Adrenal gland (tissue), 19 donors: ENCODE measurements at places on chromosomes 7 and 10. TPM values are rescaled to one million over a fixed set of nuclear protein-coding genes. Genes with fewer than 3 reads are reported as not detected.

DNA sequence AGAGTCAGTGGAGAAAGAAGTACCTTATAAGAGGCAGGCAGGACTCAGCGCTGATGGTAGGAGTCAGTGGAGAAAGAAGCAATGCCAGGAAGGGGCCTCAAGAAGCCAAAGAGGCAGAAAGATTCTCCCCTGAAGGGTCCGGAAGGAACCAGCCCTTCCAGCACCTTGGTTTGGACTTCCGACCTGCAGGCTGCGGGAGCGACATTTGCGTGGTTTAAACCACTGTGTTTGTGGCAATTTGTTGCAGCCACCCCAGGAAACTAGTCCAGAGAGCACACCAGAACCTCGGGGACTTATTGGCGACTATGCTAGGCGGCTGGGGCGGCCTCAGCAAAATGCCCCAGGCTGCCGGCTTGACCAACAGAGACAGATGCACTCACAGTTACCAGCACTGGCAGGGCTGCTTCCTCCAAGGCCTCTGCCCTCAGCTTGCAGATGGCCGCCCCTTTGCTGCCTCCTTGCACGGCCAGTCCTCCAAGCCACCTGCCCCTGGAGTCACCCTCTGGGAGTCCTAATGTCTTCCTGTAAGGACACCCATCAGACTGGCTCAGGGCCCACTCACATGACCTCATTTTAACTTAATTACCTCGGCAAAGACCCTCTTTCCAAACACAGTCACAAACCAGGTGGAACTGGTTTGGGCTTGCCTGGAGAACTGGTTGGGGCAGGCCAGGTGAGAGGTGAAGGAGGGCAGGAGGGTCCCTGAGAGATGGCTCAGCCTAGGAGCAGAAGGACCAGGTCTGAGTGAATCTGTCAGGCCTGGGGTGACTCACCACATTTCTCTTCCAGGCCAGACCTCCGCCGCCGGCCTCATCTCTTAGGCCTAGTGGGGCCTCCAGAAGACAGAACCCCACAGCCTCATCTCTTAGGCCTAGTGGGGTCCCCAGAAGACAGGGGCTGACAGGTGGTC lies 26.1 kb downstream of the CALML3 start:
- no peak for DNase-seq

DNA sequence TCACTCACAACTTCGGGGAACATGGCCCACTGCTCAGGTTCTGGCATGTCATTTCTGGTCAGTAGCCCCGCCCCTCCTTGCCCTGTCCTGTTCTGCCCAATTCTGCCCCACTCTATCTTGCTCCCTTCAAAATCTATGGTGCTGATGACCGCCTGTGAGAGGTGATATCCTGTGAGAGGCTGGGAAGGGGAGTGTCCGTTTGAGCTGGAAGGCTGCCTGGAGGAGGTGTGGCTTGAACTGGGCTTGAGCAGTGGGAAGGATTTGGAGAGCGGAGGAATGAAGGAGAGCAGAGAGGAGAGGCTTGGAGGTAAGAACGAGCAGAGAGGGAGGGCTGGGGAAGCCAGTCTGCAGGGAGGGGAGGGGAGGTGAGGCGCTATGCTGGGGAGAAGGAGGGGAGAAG lies 145.3 kb downstream of the RPS24 start:
- peak; percentile 13 for DNase-seq

DNA sequence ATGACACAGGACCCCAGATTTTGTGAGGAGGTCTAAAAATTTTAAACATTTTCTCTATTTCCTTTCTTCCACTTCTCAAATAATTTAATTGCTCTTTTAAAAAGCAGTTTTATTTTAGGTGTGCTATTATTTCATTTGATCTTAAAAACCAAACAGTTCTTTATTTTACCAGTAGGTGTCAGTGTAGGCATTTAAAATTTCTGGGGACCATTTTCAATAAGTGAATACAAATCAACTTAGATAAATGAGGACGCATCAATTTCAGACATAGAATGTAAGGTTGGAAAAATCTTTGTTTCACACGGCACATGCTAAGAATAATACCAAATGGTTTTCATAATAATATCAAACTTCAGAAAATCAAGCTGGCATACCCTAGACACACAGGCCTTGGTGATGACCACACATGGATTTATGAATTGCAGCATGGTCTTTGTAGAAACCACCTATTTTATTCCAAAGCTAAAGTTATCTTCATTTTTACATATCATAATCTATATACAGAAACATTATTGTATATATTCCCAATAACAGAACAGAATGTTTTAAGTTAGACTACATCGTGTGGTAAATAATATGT lies 127.6 kb upstream of the SLC26A5 start:
- no peak for DNase-seq

GRCh38 chr10:50593523-50594376 lies 30.0 kb downstream of the SGMS1 start:
- peak; percentile 68 for DNase-seq

- DNase-seq = no peak
Measured at GRCh38 chr10:75070476-75070875, 41.0 kb upstream of the SAMD8 start.

- no peak for DNase-seq
Measured at GRCh38 chr10:97768322-97769315, 3.2 kb downstream of the SFRP5 start.

GRCh38 chr10:83476211-83476610 lies 663.1 kb upstream of the GHITM start:
- DNase-seq = no peak

DNA sequence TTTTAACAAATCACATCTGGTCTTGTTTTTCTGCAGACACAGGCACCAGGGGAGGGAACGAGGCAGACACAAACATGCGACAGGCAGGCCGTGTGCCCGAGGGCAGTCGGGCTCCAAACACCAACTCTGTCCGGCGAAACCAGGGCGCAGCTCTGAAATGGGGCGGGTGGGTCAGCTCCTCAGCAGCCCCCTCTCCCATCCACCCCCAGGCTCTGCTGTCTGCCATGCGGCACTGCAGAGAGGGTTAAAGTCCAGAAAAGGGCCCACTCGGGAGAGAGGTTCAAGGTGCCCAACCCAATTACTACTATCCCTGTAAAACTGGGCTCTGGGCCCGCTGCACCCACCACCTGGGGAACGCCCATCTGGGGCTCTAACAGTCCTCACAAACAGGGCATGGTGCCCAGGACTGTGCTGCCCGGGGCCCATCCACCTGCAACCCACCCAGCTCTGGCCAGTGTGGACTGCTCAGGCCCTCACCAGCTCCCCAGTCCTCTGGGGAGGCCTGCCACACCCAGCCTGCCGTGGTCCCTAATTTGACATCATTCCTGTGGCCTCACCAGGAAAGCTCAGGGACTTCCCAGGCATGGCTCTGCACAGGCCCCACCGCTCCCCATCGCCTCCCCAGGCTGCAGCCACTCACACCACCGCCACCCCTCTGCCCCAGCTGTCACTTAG lies 18.7 kb downstream of the YKT6 start:
- no peak for DNase-seq

- no peak for DNase-seq
Measured at GRCh38 chr10:571688-572451, 117.6 kb downstream of the DIP2C start.

- no peak for DNase-seq
Measured at GRCh38 chr10:74628136-74628535, 198.3 kb upstream of the KAT6B start.

DNA sequence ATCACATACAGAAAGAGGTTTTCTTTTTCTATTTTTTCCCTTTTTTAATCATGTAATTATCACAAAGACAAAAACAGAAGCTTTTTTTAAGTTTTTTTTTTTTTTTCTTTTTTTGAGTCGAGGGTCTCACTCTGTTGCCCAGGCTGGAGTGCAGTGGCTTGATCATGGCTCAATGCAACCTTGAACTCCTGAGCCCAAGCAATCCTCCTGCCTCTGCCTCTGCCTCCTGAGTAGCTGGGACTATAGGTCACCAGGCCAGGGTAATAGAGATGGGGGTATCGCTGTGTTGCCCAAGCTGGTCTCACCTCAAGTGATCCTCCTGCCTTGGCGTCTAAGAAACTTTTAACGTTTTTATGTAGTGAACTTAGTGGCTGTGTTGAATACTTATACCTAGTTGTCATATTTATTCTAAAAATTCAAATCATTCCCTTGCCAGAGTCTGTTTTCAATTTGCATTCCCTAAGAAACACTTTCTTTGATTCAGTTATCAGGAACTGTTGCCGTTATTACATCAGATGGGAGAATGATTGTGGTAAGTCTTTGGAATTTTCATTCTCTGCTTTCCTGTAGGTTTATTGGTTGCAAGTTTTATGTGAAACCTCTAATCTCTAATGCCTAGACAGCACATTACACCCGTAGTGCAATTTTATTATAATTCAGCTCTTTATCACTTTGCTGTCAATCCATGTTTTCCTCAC lies 1.3 kb downstream of the LSM8 start:
- DNase-seq = no peak

GRCh38 chr7:33054261-33054964 lies 8.2 kb downstream of the NT5C3A start:
- DNase-seq = no peak

GRCh38 chr7:45625067-45625466 lies 50.9 kb downstream of the ADCY1 start:
- DNase-seq = no peak

DNA sequence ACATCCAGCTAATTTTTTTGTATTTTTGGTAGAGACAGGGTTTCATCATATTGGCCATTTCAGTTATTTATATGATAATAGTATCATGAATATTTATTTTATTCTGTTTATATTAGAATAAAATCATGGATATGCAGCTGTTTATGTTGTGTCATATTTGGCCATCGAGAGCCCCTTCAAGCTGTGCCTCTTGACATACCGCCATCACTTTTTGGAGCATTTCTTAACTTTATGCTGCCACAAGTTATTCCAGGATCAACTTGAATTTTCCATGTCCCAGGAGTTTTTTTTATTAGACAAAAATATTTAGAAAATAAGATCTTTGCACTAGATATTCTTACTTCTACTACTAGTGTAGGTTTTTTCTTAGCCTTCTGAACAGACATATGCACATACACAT lies 1067.0 kb upstream of the LRRTM3 start:
- no peak for DNase-seq

DNA sequence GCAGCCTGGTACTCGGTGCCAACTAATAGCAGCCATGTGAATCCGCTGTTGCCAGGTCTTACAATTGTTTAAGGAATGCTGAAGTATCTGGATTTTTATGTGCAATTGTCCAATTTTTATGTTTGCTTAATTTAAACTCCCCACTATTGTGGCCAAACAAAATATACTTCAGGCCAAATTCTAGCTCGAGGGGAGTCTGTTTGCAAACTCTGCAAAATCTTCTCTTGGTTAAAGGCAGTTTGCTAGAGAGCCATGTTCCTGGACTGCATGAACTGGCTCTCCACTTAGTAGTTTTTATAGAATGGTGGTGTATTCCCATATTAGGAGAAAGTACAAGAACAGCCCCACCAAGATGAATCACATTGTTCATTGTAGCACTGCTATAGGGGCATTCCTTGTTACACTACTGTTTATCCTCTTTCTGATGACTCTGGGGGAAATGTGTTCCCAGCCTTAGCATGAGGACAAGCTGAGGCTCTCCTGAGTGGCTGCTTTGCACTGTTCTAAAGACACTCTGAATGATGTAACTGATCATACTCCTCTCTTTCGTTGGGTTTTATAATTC lies 178.0 kb upstream of the GLI3 start:
- no peak for DNase-seq

- DNase-seq = no peak
Measured at GRCh38 chr10:110093722-110094121, 85.9 kb downstream of the ADD3 start.

DNA sequence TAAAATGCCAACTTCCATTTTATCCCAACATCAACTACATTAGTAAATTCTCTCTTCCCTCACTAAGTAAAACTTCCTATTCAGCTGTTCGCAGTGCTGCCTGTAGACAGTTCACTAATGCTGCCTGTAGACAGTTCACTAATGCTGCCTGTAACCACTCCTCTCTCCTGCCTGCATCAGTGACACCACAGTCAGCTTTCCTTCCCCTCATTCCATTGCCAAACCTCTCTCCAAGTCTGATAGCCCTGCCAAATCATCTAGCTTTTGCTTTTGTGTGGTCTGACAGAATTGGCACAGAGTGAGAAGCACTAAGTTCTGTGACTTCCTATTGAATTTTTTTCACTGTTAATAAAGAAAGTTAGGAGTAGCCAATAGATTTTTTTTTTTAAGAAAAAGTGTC lies 43.0 kb upstream of the MACC1 start:
- no peak for DNase-seq

DNA sequence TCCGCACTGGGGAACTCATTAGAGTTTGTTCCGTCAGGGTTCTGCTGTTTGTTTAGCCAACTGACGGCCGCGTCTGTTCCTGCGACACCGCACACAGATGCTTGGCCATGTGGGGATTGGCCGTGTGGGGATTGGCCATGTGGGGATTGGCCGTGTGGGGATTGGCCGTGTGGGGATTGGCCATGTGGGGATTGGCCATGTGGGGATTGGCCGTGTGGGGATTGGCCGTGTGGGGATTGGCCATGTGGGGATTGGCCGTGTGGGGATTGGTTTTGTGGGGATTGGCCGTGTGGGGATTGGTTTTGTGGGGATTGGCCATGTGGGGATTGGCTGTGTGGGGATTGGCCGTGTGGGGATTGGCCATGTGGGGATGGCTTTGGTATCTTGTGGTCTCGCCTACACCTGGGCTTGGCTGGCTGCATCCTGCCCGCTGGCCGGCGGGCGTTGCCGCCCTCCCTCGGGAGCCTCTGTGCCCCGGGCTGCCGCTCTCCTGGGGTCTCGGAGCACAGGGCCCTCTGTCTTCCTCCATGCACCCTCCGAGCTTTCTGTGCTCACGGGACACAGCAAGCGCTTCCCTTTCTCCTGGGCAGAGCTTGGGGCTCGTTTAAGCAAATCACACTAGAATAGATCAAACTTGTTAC lies 62.5 kb downstream of the NKX6-2 start:
- no peak for DNase-seq

GRCh38 chr7:43891069-43891955 lies 15.1 kb downstream of the URGCP start:
- DNase-seq = no peak

GRCh38 chr10:43044961-43045621 lies 31.8 kb upstream of the RET start:
- peak; percentile 2 for DNase-seq

DNA sequence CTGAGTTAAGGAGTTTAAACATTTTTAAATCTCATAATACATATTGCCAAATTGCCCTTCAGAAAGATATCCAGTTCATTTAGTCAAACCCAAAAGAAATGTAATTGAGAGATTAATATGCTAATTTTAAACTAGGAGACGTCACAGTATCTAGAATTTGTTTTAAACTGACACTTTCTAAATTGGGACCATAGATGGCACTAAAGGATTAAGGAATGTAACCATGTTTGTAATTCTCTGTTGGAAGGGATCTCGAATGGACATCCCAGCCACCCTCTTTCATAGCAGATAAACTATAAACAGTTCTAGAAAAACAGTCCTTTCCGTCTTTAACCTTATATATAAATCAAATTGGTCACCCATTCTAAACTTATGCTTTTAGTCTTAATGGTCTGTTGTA lies 30.0 kb upstream of the SAMD9L start:
- no peak for DNase-seq

GRCh38 chr7:128989961-128990360 lies 52.2 kb downstream of the IRF5 start:
- no peak for DNase-seq

ASAH2 gene
- total RNA-seq = 0.30 TPM

PWWP2B gene
- total RNA-seq = 75.3 TPM

AKR1D1 gene
- total RNA-seq = not detected

LAMB1 gene
- total RNA-seq = 48.6 TPM

CASP2 gene
- 11.0 TPM for total RNA-seq

CCSER2 gene
- total RNA-seq = 61.9 TPM

STK32C gene
- 16.2 TPM for total RNA-seq

SGCE gene
- 126 TPM for total RNA-seq
